ENCODE measurements at places on chromosomes 1 and 21. TPM values are rescaled to one million over a fixed set of nuclear protein-coding genes. Genes with fewer than 3 reads are reported as not detected.

The RAP1GAP gene
- polyA plus RNA-seq = 59.3 TPM

- DNase-seq = no peak
These were observed 54.0 kb upstream of the ECE1 start for GRCh38 chr1:21344098-21344749.

- no peak for DNase-seq
These were observed 5.3 kb downstream of the TRAF3IP3 start for GRCh38 chr1:209761011-209761635.

DNA sequence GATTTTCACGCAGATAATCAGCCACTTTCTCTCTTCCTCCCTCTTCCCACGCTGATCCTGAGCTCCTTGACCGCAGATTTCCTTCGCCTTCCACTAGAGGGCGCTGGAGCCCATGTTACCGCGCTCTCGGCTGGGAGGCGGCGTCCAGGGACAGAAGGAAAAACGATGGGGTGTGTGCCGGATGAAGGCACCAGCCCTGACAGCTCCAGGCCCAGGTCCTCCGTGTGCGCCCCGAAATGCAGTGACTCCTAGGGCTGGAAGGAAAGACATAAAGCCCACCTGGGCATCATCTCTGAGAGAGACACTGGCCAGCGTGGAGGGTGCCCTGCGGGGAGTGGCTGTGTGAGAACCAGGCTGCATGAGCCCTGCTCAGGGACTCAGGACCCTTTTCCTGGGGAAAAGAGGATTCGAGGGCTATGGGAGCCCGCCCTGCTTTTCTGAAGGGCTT is 44.9 kb upstream of the CYP2J2 start:
- DNase-seq = peak; percentile 54

GRCh38 chr1:243525085-243525487 is 269.2 kb downstream of the SDCCAG8 start:
- DNase-seq = no peak

DNA sequence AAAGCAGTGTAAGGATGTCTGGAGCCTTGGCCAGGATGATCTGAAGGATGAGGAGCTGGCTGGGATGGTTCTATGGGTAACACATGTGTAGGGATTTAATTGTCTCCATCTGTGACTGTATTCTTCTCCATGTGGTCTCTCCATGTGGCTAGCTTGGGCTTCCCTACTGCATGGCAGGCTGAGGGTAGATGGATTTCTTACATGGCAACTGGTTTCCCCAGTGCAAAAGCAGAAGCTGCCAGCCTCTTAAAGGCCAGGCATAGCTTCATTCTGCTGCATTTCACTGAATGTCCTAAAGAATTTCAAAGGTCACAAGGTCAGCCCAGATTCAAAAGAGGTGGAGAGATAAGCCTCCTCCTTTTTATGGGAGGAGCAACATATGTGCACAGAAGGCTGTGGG is 61.7 kb downstream of the XCL2 start:
- no peak for DNase-seq

DNA sequence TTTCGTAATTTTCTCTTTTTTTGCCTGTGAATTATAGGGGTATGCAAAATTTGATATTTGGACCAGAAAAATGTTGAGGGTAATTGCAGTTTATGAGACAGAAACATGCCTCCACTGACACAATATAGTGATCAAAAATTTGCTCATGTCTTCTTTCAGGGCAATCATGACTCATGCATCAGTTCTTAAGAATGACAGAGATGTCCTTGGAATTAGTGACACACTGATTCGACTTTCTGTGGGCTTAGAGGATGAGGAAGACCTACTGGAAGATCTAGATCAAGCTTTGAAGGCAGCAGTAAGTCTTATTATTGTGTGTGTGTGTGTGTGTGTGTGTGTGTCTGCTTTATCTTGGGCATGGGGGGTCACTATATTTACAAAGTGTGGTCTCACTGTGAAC is 27.5 kb downstream of the CTH start:
- no peak for DNase-seq

DNA sequence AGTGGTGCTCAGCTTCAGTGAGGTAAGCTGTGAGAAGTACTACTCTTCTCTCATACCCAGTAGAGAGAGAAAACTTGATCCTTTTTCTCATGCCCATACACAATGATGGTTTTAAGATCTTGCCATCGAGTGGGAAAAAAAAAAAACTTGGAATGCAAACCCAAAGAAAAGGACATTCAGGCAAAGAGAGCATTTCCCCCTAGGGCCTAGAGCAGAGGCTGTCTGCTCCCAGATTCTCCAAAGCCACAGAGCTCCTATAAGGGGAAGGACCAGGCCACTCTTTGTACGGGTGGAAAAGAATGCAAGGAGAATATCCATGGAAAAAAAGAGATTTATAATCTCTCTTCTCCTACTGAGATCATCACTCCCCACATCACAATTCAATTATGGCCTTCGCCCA is 34.9 kb downstream of the MROH9 start:
- no peak for DNase-seq
